Bladder microvascular endothelial cell (primary cell): ENCODE measurements at places on chromosomes 13 and 19. TPM values are rescaled to one million over a fixed set of nuclear protein-coding genes. Genes with fewer than 3 reads are reported as not detected.

Gene FAM83E
- 0.49 and 0.94 TPM in 2 replicates for total RNA-seq

Gene JSRP1
- total RNA-seq, result not detected in 2 replicates

Gene TLE2
- total RNA-seq, result 13.4 and 32.9 TPM in 2 replicates

Gene KL
- total RNA-seq, result 0.25 and 1.3 TPM in 2 replicates

Gene HPN
- not detected in 2 replicates for total RNA-seq

Gene ASF1B
- 12.7 and 18.3 TPM in 2 replicates for total RNA-seq

Gene FGF22
- total RNA-seq, result under 0.01 TPM in 1 of 2 replicates, not detected in the other

Gene SYT5
- not detected in 2 replicates for total RNA-seq

Gene CRLF1
- under 0.01 and 0.31 TPM in 2 replicates for total RNA-seq

Gene KLK14
- total RNA-seq, result not detected in 2 replicates

Gene PHLDB3
- total RNA-seq, result 6.2 and 36.8 TPM in 2 replicates

Gene TPTE2
- not detected in 2 replicates for total RNA-seq

Gene TEX101
- not detected in 2 replicates for total RNA-seq

Gene C19orf33
- 1.1 and 34.5 TPM in 2 replicates for total RNA-seq

Gene URAD
- not detected in 2 replicates for total RNA-seq

Gene IGFL1
- total RNA-seq, result not detected in 2 replicates

Gene PDE4A
- total RNA-seq, result 1.1 and 4.2 TPM in 2 replicates

Gene LSR
- total RNA-seq, result 0.19 and 1.1 TPM in 2 replicates

Gene ZNF729
- total RNA-seq, result not detected in 2 replicates

Gene SULT2A1
- total RNA-seq, result not detected in 2 replicates

Gene GFY
- not detected in 2 replicates for total RNA-seq

Gene CEACAM1
- total RNA-seq, result 1.1 and 41.8 TPM in 2 replicates

Gene KLF12
- total RNA-seq, result 1.8 and 3.8 TPM in 2 replicates

Gene ICAM5
- total RNA-seq, result 0.16 and 0.25 TPM in 2 replicates

Gene FAM124A
- total RNA-seq, result 4.9 and 6.8 TPM in 2 replicates

Gene HNRNPA1L2
- total RNA-seq, result 1.5 and 3.2 TPM in 2 replicates

Gene DMKN
- 0.13 TPM in 1 of 2 replicates, not detected in the other for total RNA-seq

Gene KRTDAP
- total RNA-seq, result not detected in 2 replicates

Gene CEACAM4
- total RNA-seq, result not detected in 2 replicates

Gene HIPK4
- total RNA-seq, result 0.06 TPM in 1 of 2 replicates, not detected in the other

Gene CACNA1A
- 0.06 and 0.16 TPM in 2 replicates for total RNA-seq

Gene TSKS
- not detected in 2 replicates for total RNA-seq

Gene IRS2
- total RNA-seq, result 0.32 and 0.88 TPM in 2 replicates

Gene LRG1
- total RNA-seq, result 0.49 and 1.5 TPM in 2 replicates

Gene C19orf81
- 0.57 and 1.1 TPM in 2 replicates for total RNA-seq

Gene SSC5D
- total RNA-seq, result 0.16 and 0.31 TPM in 2 replicates

Gene PINLYP
- total RNA-seq, result 0.16 and 2.8 TPM in 2 replicates

Gene TRAPPC6A
- 14.4 and 16.2 TPM in 2 replicates for total RNA-seq

Gene PNMA8A
- 0.19 TPM in 1 of 2 replicates, not detected in the other for total RNA-seq

Gene DLEU7
- total RNA-seq, result under 0.01 TPM in 1 of 2 replicates, not detected in the other

Gene DENND1C
- not detected in 2 replicates for total RNA-seq

Gene CBLC
- 0.06 TPM in 1 of 2 replicates, not detected in the other for total RNA-seq

Gene TUBB4A
- total RNA-seq, result not detected in 2 replicates

Gene SMIM44
- total RNA-seq, result not detected in 2 replicates

Gene KCNN4
- 0.38 and 0.65 TPM in 2 replicates for total RNA-seq

Gene GJB6
- total RNA-seq, result not detected in 2 replicates

Gene LGALS4
- total RNA-seq, result 0.19 TPM in 1 of 2 replicates, not detected in the other

Gene PSPN
- 0.65 and 1.3 TPM in 2 replicates for total RNA-seq

Gene ALOX5AP
- total RNA-seq, result 3.5 TPM in 1 of 2 replicates, not detected in the other

Gene NEK5
- total RNA-seq, result under 0.01 and 0.31 TPM in 2 replicates

Gene SLC39A3
- total RNA-seq, result 15.7 and 21.1 TPM in 2 replicates

Gene CRB3
- total RNA-seq, result not detected in 2 replicates

Gene PALM
- total RNA-seq, result 13.6 and 65.8 TPM in 2 replicates

Gene MBNL2
- total RNA-seq, result 38.2 and 99.4 TPM in 2 replicates

Gene APOE
- total RNA-seq, result 2.4 and 3.8 TPM in 2 replicates
